ENCODE measurements at places on chromosomes 7 and 10. TPM values are rescaled to one million over a fixed set of nuclear protein-coding genes. Genes with fewer than 3 reads are reported as not detected.

The DENND2A gene
- not detected for total RNA-seq

The IFIT5 gene
- 8.7 TPM for total RNA-seq

The TRIM50 gene
- total RNA-seq: not detected

The SLC39A12 gene
- not detected for total RNA-seq

The GPR85 gene
- not detected for total RNA-seq

The PAXIP1 gene
- 39.6 TPM for total RNA-seq

The ELN gene
- not detected for total RNA-seq

The GPR22 gene
- total RNA-seq: not detected

DNA sequence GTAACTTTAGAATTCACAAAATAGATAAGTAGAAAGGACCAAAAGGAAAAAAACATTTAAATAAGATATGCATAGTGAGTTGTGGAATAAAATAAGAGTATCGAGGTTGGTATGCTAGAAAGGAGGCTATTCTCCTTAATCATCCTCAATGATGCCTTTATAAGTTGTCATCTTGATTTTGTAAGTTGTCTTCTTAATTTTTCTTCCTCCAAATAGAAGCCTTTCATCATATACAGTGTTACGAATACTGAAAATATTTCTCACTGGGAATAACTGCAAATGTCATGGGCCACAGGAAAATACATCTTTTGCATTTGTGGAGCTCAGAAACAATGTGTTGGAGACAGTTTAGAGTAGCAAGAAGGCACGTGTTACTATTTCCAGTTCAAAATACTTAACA, 31.5 kb upstream of the PRTFDC1 start:
- no peaks in the 10 kb centered on the region for H3K4me1 ChIP-seq
- H3K4me3 ChIP-seq: no peak overlapping the region
- no peak overlapping the region for H3K27ac ChIP-seq
- DNase-seq: no peak
- no peaks in the 10 kb centered on the region for H3K36me3 ChIP-seq
- H3K27me3 ChIP-seq: peaks cover 4% of the 10 kb centered on the region

DNA sequence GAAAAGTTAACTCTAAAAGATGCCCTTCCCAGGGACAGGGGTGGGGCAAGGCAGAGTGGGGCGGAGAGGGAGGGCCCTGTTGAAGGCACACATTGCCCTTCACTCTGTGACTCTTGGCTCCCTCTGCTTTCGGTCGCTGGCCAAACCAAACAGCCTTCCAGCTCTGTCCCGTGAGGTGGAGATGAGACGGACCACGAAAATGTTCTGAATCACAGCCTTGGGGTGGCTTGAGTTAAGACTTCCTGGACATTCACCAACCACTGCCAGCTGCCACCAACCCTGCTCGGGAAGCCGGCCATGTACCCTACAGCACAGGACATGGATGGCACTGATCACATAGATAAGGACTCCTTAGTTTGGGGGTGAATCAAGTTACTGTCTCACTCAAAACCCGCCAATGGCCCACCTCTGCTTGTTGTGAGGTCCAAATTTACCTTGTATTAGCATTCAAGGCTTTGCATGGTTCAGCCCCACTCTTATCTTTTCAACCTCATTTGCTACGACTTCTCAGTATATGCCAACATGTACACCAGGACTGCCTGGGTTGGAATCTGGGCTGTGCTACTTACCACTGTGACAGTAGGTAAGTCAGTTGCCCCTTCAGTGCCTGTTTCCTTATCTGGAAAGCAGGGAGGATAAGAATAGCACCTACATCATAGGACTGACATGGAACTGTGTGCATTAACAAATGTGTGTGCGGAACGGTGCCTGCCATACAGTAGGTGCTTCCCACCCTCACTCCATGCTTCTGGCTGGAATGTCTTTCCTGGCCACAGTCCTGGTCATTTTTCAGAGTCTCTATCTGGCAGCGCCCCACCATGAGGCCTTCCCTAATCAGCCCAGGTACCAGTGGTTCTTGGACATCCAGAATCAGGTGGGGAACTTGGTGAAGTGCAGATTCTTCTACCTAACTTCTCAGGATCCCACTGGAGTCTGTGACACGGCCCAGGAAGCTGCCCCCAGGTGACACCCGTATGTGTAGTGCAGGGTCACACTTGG, 28.0 kb downstream of the ITPRIP start:
- H3K4me1 ChIP-seq: peaks cover 68% of the 10 kb centered on the region
- peaks cover 37% of the 10 kb centered on the region for H3K36me3 ChIP-seq
- no peak for DNase-seq
- no peak overlapping the region for H3K27ac ChIP-seq
- H3K4me3 ChIP-seq: no peak overlapping the region

DNA sequence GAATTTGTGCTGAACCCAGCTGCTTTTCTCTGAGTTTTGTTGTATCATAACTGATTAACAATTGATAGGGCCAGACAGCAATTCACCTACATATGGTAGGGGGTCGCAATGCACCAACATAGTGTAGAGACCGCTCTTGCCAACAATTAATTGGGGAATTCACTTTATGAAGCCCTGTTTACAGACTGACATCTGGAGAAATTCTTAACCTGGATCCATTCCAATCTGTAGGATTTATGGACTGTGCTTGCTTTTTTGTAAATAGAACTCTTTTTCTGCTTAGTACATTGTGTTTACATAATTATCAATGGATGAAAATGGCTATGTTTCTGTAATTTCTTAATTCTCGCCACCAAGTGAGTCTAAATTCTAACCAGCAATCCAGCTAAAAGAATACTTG, 311.7 kb upstream of the BMPER start:
- no peaks in the 10 kb centered on the region for H3K27me3 ChIP-seq
- H3K4me1 ChIP-seq: no peaks in the 10 kb centered on the region
- H3K27ac ChIP-seq: no peak overlapping the region
- DNase-seq: no peak

DNA sequence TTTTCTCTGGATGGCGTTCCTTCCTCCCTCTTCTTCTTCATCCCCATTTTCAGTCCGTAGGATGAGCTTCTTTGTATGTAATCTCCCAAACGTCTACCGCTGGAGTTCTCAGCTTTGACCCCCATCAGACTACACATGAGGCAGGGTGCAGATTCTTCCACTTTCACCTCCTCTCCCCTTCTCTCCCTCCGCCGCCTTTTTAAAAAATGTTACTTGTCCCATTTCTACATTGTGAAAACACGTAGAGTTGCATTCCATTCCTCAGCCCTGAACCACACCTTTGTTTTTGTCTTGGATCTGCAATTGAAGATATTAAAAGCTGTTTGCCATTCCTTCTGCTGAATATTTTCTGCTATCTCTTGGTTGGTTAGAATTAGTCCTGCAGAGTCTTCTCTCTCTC, 6.2 kb downstream of the ADIRF start:
- no peak overlapping the region for H3K4me3 ChIP-seq
- no peak for DNase-seq
- no peaks in the 10 kb centered on the region for H3K36me3 ChIP-seq
- H3K27ac ChIP-seq: no peak overlapping the region

DNA sequence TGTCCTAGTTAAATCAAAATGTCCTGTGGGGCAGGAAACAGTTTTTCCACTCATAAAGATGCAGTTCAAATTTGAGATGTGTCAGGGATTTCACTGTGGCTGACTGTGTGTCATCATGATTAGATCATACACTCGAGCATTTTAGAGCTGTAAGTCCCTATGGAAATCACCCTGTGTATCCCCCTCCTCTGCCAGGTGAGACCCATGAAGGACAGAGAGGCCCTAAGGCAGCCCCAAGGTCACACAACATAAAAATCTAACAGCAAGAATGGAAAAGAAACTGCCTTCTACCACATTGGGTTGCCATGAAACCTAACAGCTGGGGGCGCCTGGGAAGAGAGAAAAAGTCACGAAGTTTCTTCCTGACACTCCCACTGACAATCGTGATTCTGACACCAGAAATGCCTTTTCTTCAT, 135.8 kb downstream of the KCNMA1 start:
- H3K4me3 ChIP-seq: no peak overlapping the region
- H3K36me3 ChIP-seq: no peaks in the 10 kb centered on the region
- H3K27ac ChIP-seq: no peak overlapping the region
- no peaks in the 10 kb centered on the region for H3K4me1 ChIP-seq
- DNase-seq: no peak
- peaks cover 2% of the 10 kb centered on the region for H3K27me3 ChIP-seq

- no peaks in the 10 kb centered on the region for H3K27me3 ChIP-seq
- no peak for DNase-seq
- H3K4me3 ChIP-seq: no peak overlapping the region
- H3K36me3 ChIP-seq: peaks cover 22% of the 10 kb centered on the region
- peaks cover 69% of the 10 kb centered on the region for H3K4me1 ChIP-seq
Measured at GRCh38 chr10:60718886-60719285, 59.4 kb upstream of the CDK1 start.

DNA sequence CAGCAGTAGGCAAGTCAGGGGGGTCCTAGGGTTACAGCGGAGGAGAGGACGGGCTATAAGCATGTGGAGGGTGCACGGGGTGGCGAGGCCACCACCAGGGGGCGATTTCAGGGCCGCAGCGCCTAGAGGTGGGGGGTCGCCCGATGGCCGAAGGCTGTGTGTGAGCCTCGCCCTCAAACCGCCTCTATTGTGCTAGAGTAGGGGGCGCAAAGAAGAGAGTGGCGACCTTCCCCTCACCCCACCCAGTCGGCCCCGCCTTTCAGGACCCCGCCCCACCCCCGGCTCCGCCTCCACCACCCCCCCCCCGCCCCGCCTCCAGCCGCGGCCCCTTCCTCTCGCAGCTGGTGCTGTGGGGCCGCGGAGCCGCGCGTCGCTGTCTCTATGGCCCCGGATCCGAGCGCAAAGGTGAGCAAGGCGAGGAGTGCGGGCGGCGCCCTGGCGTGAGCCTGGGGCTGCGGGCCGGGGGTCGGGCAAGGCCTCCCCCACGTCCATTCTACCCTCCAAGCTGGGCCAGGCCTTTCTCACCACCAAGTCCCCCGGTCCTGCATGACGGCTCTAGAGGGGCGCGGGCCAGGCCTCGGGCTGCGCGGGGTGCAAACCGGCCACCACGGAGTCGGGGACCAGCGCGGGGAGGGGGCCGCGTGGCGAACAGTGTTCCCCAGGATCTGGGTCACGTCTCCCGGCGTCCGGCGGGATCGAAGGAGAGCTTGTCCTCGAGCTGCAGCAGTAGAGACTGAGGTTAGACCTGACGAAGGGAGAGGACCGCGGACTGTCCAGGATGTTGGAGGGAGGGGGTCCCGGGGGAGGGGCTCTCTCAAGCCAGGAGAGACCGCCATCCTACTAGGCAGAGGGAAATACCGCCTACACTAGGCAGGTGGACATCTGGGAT, at the start of gene SEMA4G:
TSS of gene SEMA4G (plus strand) at position 318 of the 889 bp plus-strand sequence. CDS start 3,409 bp downstream, outside the sequence.
- peaks cover 11% of the 10 kb centered on the region for H3K27me3 ChIP-seq
- DNase-seq: peak; percentile 15
- peaks cover 18% of the 10 kb centered on the region for H3K4me1 ChIP-seq
- peaks cover 8% of the 10 kb centered on the region for H3K36me3 ChIP-seq
- H3K27ac ChIP-seq: no peak within 1 kb of the TSS

DNA sequence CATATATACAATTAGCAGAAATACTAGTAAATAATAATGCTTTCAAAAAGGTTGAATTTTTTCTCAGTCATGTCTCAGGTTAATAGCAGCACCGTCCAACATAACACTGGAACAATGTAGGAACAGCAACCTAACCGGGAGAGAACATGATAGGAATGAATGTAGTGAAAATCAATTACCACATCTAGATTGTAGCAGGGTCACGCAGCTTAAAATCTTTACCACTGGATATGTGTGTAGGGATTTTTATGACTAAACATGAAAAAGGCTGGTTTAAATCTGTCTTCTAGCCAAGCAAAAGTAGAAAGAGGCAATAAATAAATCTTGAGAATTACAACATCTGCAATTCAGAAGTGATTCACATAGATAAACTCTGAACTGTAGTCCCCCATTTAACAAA, 326.0 kb downstream of the DGKB start:
- H3K4me3 ChIP-seq: no peak overlapping the region
- H3K27ac ChIP-seq: no peak overlapping the region
- no peaks in the 10 kb centered on the region for H3K4me1 ChIP-seq
- DNase-seq: no peak
- H3K27me3 ChIP-seq: no peaks in the 10 kb centered on the region

DNA sequence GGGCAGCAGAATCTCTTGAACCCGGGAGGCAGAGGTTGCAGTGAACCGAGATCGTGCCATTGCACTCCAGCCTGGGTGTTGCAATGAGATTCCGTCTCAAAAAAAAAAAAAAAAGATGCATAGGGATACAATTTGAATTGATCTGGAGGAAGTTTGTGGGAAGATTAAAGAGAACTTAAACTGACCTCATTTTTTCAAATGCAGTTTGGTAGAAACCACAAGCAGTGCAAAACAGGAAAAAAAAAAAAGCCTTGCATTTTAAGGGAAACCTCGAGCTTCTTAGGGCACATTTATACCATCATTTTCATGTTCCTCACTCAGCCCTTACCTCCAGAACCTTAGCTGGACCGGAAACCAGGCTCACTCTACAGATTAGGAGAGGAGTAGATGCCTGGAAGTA, 2.8 kb downstream of the KCTD7 start:
- DNase-seq: peak; percentile 14
- peaks cover 26% of the 10 kb centered on the region for H3K36me3 ChIP-seq
- H3K27me3 ChIP-seq: no peaks in the 10 kb centered on the region
- H3K4me1 ChIP-seq: peaks cover 44% of the 10 kb centered on the region

GRCh38 chr7:130286881-130287280, 6.1 kb upstream of the CPA4 start:
- no peak for DNase-seq
- no peak overlapping the region for H3K4me3 ChIP-seq
- H3K27ac ChIP-seq: no peak overlapping the region
- peaks cover 3% of the 10 kb centered on the region for H3K27me3 ChIP-seq

DNA sequence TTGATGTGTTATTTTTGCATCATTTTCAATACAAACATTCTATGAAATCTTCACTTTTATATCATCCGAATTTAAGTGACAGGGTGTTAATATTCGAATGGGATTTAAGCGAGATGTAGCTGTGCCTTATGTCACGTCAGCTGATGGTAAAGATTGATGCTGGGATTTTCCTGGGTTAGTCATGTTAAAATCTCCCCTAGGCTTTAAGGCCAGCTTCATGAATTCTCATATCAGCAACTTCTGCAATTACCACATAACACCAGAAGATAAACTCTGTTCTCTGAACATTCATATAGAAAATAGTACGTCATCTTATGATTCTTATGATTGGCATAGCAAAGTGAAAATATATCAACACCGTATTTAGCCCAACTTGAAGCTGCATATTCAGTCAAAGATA, 669.2 kb downstream of the PCDH15 start:
- H3K4me3 ChIP-seq: no peak overlapping the region
- DNase-seq: no peak
- H3K27ac ChIP-seq: no peak overlapping the region
- H3K4me1 ChIP-seq: no peaks in the 10 kb centered on the region
- H3K27me3 ChIP-seq: no peaks in the 10 kb centered on the region

DNA sequence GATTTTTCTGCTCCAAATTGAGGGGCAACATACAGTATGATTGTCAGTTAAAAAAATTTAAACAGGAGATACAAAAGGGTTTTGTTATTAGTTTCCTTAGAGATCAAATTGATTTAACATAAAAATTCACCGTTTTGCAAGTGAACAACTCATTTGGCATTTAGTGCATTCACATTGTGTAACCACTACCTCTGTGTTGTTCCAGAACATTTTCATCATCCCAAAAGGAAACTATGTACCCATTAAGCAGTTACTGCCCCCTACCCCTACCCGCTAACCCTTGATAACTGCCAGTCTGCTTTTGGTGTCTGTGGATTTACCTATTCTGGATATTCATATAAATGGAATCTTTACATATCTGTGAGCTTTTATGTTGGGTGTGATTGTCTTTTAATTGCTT, 3.1 kb downstream of the ZRANB1 start:
- peaks cover 15% of the 10 kb centered on the region for H3K36me3 ChIP-seq
- no peaks in the 10 kb centered on the region for H3K27me3 ChIP-seq
- H3K4me1 ChIP-seq: peaks cover 7% of the 10 kb centered on the region
- no peak overlapping the region for H3K4me3 ChIP-seq

- no peak overlapping the region for H3K27ac ChIP-seq
- H3K27me3 ChIP-seq: no peaks in the 10 kb centered on the region
- H3K4me3 ChIP-seq: no peak overlapping the region
- no peak for DNase-seq
Measured at GRCh38 chr7:96203786-96204185, 118.1 kb downstream of the SLC25A13 start.

Data from activated T-helper 1 cell treated with anti-CD3 and anti-CD28 coated beads, Interleukin-12 subunit alpha, Interleukin-12 subunit beta, Interleukin-2, Interleukin-4 antibody, amounts not matched to agents 30 ng/mL and 10 ng/mL and 1 ng/mL, durations not matched to agents 14 hours and 24 hours and 36 hours (primary cell).